ENCODE measurements at places on chromosomes 2 and 18.

DNA sequence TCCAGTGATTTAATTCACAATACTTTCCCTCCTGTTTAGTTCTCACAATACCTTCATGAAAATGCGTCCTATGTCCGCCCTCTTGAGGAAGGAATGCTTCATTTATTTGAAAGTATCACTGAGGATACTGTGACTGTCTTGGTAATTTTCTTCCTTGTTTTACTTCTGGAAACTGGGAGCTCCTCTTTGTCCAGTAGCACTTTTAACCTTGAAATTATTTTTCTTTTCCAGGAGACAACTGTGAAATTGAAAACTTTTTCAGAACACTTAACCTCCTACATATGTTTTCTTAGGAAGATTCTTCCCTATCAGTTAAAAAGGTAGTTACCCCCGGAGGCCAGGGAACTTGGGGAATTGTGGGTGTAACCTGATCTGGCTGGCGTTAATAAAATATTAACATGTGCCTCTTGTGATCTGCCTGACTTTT is 58.9 kb upstream of the STON1 start:
- peak; percentile 6 for DNase-seq

DNA sequence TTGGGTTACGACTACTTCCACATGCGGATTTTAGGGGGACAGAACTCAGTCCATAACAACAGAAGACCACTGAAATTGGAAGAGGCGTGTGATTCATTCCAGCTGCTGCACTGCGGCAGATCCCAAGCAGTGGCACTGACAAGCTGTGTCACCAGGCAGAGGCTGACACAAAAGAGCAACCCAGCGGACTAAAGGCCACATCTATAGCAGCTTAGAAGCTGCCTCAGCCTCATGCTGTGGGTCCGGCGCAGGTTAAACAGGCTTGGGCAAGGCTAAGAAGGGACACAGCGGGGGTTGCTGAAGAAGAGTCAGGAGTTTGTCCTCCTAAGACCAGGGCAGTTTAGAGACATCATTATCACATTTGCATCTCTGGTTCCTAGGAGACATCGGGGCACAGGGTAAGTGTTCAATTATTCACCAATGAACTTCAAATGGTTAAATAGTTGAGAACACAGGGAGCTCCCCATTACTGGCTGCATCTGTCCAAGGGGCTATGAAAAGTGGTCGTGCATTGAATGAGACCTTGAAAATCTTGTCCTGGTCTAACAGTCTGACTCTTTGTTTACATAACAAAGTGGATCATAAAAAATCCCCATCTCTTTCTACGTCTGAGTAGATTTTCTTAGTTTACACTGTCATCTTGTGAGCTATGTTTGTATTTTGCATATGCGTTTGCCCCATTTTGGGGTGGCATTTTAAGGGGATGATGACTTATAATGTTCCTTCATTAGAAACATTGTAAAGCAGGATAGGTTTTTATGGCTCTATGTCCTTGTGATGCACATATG is 162.3 kb upstream of the TRIB2 start:
- DNase-seq, result peak; percentile 34

GRCh38 chr2:162458240-162458639 is 114.3 kb downstream of the GCA start:
- no peak for DNase-seq

DNA sequence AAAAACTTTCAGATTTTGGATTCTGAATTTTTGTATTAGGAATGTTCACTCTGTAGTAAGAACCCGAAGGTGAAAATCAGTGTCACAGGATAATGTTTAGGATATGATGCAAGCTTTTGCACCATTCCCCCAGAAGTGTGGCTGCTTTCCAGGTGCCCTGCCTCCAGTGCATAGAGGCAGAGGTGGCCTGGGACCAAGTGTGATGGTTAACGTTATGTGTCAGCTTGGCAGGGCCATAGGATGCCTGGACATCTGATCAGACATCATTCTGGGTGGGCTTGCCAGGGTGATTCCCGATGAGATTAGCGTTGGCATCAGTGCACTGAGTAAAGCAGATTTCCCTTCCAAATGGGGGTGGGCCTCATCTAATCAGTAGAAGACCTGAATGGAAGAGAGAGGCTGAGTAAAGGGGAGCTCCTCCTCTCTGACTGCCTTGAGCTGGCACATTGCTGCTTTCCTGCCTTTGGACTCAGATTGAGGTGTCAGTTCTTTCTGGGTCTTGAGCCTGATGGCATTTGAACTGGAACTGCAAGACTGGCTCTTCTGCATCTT is 177.4 kb upstream of the HS6ST1 start:
- no peak for DNase-seq

GRCh38 chr2:156396126-156396525 is 40.1 kb upstream of the GPD2 start:
- no peak for DNase-seq

DNA sequence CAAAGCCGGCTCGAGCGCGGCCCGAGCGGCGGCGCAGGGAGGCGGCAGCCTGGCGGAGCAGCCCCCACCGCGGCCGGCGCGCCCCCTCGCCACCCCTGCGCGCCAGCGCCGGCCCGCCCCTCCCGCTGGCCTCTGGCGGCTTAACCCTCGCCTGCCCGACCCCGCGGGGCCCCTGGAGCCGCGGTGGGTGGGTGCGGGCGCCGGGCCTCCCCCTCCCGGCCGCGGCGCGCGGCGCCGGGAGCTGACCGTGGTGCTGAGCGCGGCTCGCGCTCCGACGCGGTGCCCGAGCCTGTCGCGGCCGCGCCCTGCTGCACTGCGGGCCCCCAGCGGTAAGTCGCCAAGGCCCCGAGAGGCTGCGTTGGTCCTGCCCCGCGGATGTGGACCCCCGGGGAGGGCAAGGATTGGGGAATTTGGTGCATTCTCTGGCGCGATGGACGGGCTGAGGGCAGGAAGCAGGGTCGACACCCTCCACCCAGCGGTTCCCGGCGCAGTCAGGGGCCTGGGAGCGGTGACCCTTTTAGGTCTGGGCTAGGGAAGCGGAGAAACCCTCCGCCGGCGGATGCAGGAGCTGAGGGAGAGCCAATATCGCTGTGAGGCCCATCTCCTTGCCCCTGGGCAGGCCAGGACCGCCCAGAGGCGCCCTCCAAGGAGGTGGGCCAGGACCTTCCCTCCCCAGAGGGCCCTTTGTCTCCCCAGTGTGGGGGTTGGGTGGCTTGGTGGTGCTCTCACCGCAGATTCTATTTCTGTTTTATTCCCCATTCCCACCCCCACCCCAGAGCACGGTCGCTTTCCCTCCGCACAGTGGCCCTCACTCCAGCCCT is 923 bp downstream of the AMER3 start:
- peak; percentile 19 for DNase-seq

DNA sequence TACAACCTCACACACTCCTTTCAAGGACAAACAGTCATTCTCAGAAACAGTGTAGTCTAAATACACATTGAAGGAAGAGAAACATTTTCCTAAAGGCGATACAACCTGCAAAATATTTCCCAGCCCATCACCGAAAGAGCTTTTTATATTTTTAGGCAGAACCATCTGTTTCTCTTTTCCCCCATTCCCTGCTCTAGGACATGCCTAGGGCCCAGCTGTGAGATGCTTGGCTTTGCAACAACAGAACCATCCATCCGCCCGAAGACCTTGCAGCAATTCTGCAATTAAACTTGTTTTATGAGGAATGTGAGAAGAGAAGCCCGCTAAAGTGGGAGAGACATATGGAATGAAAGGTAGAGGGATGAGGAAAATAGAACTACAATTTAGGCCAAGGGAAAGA is 105.6 kb upstream of the RFX8 start:
- DNase-seq, result no peak

DNA sequence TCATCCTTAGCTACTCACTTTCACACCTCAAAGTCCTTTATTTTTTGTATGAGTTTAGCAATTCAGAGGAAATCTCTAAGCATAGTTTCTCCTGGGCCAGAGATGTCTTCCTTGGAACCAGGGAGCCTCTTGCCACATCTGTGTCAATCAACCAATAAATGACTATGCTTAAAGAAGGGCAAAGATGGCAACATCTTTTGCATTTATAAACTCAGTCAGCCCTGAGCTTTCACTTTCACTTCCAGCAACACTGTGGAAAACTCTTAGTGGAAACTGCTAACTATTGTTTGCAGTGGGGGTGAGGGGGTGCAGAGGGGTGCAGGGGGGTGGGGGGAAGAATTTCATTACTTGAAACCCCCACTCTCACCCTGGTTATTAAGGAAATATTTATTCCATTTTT is 3.4 kb downstream of the ACVR1C start:
- DNase-seq, result no peak

DNA sequence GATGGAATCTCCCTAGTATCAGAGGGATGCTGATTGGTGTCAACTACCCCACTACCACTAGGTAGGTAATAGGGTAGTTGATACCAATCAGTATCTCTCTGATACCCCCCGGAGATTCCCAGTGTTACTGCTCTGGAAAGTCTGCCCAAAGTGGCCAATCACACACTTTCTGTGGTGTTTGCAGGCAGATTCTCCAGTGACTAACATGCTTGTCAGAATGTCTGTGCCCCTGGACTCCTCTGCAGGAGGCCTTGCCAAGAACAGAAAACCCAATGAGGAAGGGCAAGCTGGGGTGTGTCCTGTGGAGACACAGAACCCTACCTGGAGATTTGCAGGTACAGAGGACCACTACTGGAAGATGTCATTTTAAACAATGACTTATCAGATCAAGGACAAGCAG is 135.1 kb downstream of the RIT2 start:
- DNase-seq, result no peak

GRCh38 chr2:121418494-121419058 is 112.1 kb upstream of the RNU4ATAC start:
- no peak for DNase-seq

- no peak for DNase-seq
These were observed 66.3 kb downstream of the TRPM8 start for GRCh38 chr2:233983445-233983844.

- no peak for DNase-seq
These were observed 60.6 kb downstream of the SCN1A start for GRCh38 chr2:166067229-166067628.

- no peak for DNase-seq
These were observed 120.4 kb upstream of the KLF7 start for GRCh38 chr2:207286106-207286505.

GRCh38 chr2:107737756-107738155 is 88.9 kb upstream of the RGPD4 start:
- DNase-seq, result no peak

DNA sequence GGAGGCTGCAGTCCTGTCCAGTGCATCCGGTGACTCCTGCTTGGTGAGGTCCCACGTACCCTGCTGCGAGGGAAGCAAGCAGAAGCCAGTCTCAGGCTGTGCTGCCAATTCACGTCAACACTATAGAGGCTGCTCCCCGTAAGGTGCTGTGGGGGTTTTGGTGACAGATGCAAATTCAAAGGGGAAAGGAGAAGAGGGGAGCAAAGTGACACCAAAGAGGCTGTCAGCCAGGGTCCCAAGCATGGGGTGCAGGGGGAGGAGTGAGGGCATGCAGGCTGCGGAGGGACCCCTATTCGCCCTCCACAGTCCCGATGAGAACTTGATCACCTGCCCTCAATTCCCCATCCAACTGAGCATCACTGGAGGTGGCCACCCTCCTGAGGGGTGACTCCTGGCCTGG is 179.4 kb upstream of the HS6ST1 start:
- no peak for DNase-seq

DNA sequence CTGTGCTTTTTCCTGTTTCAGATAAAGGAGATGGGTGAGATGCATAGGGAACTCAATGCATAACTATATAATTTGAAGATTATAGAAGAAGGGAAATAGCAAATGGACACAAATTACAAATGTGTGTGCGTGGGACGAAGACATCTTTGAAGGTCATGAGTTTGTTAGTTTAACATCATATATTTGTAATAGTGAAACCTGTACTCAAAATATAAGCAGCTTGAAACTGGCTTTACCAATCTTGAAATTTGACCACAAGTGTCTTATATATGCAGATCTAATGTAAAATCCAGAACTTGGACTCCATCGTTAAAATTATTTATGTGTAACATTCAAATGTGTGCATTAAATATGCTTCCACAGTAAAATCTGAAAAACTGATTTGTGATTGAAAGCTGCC is 16.4 kb upstream of the MSH2 start:
- DNase-seq, result no peak

DNA sequence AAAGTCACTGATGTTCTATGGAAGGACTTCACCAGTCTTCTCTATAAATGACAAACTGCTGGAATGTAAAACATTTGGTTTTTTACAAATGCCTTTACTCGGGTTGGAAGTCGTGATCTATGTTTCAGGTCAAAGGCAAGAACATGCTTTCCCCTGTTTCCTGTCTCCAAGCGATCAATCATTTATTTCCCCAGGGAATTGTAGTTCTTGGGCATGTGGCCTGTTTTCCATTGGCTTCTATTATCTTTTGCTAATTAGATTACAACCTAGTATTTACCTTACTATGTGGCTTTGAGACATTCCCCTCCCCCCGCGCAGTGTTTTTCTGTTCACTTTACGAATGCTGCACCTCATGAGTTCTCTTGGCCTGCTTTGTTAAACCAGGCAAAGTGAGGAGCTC is 684.2 kb downstream of the EPHA4 start:
- DNase-seq, result peak; percentile 9

GRCh38 chr2:42930025-42930581 is 137.7 kb upstream of the HAAO start:
- DNase-seq, result no peak

GRCh38 chr18:47595831-47596501 is 334.5 kb downstream of the SMAD2 start:
- peak; percentile 32 for DNase-seq

- no peak for DNase-seq
These were observed 264.0 kb upstream of the CHST9 start for GRCh38 chr18:27449104-27449503.

DNA sequence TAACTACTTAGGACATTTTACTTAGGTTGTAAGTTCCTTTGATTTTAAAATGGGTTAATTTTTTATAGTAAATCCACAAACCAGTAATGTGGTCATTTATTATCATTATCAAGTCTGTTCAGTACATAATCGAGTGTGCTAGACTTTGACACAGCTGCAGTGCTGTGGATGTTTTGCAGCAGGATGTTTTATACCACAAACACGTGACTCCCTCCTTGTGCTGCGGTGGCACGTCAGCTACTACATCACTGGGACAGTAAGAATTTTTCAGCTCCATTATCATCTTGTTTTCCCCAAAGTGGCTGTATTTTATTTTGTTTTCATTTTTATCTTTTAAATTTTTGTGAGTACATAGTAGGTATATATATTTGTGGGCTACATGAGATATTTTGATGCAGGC is 70.0 kb downstream of the ATP9B start:
- DNase-seq, result no peak

DNA sequence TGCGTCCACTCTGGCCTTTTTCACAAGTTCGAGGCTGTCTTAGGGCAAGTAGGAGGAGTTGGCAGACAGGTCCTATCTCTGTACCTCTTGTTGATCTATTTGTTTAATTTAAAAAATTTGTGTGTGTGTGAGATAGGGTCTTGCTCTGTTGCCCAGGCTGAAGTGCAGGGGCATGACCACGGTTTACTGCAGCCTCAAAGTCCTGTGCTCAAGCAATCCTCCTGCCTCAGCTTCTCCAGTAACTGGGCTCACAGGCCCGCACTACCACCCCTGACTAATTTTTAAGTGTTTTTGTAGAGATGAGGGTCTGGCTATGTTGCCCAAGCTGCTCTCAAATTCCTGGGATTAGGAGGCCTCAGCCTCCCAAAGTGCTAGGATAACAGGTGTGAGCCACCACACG is 4.2 kb upstream of the SLC35F6 start:
- DNase-seq, result no peak

GRCh38 chr18:24992491-24992890 is 359.5 kb downstream of the ZNF521 start:
- no peak for DNase-seq

Measured in BE2C (cell line).